Stimulated activated CD4-positive, alpha-beta T cell treated with anti-CD3 and anti-CD28 coated beads, TNF-alpha, amount 100 ng/mL, for 1 hour (primary cell): ENCODE measurements at places on chromosomes 6 and 20.

DNA sequence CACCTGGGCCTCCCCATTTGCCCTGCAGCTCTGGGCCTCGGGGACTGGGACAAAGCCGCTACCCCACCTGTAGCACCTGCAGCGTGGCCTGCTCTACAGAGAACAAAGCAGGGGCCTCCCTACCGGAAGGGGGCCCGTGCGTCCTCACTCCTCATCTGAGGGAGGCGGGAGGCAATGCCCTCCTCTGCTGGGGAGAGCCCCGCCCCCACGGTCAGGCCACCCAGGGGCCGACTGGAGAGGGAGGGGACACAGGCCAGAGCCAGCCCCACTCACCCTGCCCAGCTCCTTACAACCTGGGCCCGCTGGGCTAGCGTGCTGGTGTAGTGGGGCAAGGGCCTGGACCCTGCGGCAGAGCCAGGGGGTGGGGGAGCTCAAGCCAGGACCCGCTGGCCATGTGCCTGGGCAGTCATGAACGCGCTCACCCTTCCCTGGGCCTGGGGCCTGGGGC is 8.0 kb downstream of the LAMA5 start:
- DNase-seq: no peak

GRCh38 chr6:47302043-47302442 is 7.7 kb downstream of the TNFRSF21 start:
- no peak for DNase-seq

- DNase-seq: no peak
Observed at GRCh38 chr6:148455674-148456558, 113.3 kb downstream of the SASH1 start.

DNA sequence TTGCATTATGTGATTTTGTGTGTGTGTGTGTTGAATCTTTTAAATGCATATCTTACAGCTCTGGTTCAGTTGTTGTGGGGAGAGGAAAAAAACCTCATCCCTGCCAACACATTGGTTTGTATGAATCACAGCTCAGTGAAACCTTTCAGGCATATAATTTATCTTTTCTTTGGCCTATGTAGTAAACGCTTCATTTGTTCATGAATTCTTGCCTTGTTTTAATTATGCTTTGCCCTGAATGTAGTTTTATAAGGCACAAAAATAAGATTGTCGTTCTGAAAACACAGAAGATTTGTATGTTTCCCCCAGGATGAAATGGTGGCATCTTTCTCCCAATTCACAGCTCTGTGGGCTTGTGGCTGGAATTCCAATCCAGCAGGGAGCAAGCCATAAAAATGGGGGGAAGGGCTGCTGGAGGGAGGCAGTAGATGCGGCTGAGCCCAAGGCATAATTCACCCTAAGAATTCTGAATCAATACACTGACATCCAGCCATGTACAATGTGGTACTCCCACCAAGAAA is 45.1 kb downstream of the BCAS1 start:
- no peak for DNase-seq

DNA sequence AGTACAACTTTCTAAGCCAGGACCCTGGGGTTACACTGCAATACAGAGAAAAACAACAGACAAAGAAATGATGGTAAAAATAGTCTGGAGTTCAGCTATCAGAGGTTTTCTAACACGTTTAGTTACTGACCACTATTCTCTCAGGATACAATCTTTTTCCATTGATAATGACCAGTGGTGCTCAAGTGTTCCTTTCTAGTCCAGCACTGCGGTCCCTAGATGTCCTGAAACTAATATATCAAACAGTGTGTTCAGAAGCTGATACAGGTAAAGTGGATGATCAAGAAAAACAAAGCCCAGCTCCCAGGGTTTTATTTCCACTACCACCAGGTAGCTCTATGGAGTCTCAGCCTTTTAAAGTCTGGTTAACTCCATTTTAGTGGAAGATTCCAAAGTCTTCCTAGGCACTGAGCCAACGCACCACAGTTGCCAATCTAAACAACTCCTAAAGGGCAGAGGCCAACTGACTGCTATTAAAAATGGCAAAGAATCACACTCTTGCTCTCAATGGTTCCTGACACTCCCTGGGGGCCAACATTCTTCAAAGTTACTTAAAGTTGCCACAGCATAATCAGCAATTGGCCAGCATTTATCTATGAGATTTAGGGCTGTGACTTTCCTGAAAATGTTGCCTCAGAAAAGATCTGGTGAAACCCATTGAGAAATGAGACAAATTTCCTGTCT is 38.2 kb downstream of the DZANK1 start:
- no peak for DNase-seq

DNA sequence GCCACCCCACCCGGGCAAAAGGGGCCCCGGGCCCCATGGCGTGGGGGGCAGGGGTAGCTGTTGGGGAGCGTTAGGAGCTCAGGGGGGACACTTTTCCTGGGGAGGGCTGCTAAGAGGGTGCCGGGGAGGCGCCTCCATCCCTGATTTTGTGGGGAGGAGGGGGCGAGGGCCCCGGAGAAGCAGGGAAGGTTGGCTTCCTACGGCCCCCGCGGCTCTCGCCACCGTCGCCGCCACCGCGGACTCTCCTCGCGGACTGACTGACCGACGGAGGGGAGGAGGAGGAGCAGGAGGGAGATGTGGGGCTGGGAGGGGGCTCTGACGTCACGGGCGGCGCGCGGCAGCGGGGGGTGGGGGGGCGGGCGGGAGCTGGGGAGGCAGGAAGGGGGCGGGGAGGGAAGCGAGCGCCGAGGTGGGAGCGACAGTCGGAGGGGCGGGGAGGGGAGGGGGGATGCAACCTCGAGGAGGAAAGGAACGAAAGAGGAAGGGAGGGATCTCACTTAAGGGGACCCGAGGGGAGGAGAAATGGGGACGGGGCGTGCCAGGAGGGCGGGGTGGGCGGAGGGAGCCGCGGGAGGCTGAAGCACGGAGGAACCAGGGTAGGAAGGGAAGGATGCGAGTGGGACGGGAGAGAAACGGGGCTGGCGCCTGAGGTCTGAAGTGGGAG is 5.1 kb downstream of the GABBR1 start:
- DNase-seq: no peak

- DNase-seq: no peak
Observed at GRCh38 chr6:157519255-157520116, 138.5 kb downstream of the ZDHHC14 start.

GRCh38 chr20:41314386-41314785 is 3.1 kb downstream of the ZHX3 start:
- DNase-seq: no peak

GRCh38 chr20:57714409-57715267 is 4.8 kb upstream of the PMEPA1 start:
- DNase-seq: no peak

GRCh38 chr6:73746787-73747186 is 50.8 kb downstream of the CD109 start:
- no peak for DNase-seq

DNA sequence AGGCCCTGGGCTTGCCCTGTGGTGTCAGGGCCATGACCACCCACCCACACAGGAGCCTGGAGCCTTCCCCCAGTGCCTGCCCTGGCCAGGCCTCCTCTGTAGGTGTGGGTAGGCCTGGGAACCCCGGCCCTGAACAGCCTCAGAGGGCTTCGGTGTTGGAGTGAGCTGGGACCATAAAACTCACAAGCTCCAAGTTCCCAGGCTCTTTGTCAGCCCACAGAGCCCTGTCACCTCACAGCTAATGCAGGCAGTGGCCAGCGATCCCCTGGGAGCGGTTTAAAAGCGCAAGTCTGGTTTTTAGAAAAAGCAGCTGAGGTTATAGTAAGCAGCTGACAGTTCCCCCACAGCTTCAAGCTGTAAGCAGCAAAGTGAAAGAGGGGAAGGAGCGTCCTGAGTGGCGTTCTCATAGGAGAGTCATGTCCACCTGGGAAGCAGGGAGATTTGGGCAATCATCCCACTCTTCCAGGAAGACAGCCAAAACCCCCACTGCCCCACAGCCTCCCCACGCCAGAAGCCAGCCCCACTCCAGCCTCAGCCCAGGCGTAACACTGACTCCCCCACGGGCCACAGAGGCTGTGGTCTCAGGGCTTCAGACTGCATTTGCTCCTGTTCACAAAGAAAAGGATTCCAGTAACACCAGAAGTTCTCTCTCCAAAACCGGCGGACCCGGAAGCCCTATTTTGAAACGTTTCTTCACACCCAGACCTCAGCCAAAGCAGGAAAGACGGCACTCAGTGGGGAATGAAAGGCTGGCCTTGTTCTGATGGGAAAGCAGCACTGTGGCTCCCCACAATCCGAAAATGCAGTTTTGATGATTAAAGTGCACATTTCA is 34.3 kb upstream of the FOXC1 start:
- no peak for DNase-seq

GRCh38 chr20:62711703-62712101 is 3.1 kb downstream of the NTSR1 start:
- DNase-seq: no peak

- no peak for DNase-seq
Observed at GRCh38 chr6:107800564-107801164, 23.4 kb downstream of the SCML4 start.

DNA sequence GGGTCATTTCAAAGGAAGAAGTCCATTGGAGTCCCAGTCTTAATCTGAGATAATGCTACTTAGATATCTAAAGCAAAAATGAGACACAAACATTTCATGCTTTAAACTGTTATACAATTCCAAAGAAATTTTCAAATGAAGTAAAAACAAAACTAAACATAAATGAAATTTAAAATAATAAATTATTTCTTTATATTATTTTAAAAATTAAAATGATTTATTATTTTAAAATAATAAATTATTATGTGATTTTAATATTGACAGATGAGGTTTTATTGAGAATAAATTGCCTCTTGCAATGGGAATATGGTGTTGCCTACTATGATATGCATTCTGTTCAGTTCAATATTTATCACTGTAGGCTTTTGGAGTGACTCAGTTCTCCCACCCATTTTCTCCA is 93.7 kb upstream of the BACH2 start:
- no peak for DNase-seq

DNA sequence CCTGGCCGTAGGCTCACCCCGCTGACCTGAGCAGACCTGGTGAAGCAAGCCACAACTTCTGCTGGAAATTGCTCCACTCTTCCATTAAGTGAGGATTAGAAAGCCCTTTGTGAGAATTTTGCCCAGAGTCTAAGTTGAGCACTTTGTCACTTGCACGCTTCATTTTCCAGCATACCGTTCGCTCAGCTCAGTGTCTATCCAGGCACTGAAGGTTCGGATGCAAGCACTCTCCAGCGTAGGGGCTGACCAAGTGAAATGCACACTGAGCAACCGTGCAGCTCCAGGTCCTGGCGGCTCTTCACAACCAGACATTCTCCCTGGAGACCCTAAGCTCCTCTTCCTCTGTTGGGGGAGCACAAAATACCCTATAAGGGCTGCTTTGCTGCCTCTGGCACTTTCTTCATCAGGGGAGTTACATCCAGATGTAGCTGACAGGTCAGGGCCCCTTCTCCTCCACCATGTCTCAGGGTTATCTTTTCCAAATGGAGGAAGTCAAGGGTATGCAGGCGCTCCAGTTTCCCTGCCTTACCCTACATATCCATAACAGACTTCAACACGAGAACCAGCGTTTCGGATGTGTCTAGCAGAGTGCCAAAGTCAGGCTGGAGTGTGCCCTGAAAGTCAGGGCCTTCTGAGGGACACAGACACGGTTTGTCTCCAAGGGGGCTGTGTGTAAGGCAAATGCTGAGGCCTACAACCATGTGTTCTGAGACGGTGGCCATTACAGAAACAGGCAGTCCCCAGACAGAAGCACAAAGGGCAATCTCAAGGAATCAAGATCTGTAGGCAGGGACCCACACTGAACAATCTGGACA is 146.7 kb upstream of the AFDN start:
- DNase-seq: no peak

- no peak for DNase-seq
Observed at GRCh38 chr6:47042275-47042791, at the start of gene ADGRF1. ADGRF1 (minus strand) TSS chr6:47042332; CDS start chr6:47029061, 13,271 bp downstream.

GRCh38 chr6:34143884-34144580 is 1.9 kb downstream of the GRM4 start:
- DNase-seq: no peak

DNA sequence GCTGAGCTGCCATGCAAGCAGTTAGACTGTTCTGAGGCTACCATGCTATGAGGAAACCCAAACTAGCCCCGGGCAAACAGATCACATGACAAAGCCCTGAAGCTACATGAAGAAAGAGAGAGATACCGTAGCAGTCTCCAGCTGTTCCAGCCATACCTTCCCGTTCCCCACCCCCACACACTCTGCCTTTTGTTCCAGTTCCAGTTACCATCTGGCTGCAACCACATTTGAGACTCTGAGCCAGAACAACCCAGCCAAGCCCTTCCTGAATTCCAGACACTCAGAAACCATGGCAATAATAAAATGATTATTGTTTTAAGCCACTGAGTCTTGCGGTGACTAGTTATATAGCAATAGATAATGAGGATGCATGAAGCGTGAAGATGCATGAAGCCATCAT is 28.3 kb downstream of the RIN2 start:
- no peak for DNase-seq

DNA sequence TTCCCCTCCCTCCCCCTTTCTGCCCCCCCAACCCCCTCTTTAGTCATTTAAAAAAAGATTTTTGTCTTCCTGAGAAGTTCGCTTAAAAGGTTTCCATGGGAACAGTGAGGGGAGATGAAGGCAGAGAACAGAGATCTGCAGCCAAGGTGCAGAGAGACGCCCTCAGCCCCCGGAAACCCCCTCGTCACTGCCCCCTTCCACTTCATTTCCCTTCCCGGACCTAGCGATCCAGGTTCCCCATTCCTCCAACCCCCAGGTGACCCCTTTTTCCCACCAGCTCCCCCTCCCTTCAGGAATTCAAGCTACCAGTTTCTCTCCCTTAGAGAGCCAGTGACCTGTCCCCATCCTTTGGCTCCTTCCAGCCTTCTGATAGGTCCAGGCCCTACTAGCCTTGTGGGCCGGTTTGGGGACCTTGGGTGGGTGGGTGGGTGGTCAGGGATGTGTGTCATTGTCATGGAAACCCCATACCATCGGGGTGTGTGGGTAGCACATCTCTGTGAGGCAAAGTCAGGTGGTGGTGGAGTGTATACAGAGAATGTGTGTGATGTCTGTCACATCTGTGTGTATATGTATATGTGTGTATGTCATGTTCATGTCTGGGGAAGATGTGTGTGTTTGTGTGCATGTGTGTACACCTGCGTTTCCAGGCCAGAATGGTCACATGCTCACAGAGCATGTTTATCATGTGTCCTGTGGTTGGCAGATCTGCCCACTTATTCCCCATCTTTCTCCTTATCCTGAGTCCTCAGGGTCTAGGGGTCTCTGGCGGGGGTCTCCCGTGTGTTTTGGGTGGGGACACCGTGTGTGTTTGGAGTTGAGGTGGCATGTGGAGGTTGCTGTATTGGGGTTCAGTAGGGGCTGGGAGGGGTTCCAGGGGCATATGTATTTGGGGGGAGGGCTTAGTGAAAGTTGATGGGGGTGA is 7.0 kb downstream of the SYNGAP1 start:
- DNase-seq: no peak

DNA sequence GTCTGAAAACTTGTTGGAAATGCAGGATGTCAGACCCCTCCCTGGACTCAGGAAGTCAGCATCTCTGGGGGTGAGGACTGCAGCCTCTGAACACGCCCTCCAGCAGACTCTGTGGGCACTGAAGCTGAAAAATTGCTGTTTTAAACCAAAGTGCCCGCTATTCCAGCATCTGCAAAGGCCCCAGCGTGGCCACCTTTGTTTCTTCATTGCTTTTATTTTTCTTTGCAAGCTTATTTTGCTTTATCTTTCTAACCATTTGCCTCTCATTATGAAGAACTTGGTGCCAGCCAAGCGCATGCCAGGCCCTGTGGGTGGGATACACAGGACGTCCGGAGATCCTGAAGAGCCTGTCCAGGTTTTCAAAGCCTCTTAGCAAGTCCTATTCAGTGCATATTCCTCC is 203.9 kb upstream of the CST7 start:
- no peak for DNase-seq

- no peak for DNase-seq
Observed at GRCh38 chr6:84836366-84836765, 72.0 kb upstream of the TBX18 start.
